Bronchial smooth muscle cell (primary cell): ENCODE measurements at places on chromosomes 12 and 14. TPM values are rescaled to one million over a fixed set of nuclear protein-coding genes. Genes with fewer than 3 reads are reported as not detected.

RTL1 gene
- total RNA-seq: under 0.01 TPM in 1 of 2 replicates, not detected in the other

MYO1H gene
- total RNA-seq: not detected in 2 replicates

RASAL1 gene
- not detected in 2 replicates for total RNA-seq

KRT2 gene
- total RNA-seq: not detected in 2 replicates

CLEC9A gene
- total RNA-seq: not detected in 2 replicates
